ENCODE measurements at places on chromosomes 1 and 21.

DNA sequence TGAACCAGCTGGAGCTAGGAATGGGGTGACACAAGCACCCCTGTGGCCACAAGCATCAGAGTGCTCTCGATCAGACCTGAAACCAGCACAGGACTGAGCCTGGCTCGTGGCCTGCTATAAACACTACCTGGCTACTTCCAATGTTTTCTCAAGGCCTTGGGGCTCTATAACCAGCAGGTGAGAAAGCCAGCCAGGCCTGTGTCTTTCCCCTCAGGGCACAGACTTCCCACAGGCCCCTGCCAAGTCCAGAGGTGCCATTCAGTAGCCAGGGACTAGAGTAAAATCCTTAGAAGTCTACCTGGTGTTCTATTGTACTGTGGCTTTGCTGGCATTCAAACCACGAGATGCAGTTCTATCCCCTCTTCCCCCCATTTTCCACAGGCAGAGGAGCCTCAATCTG is 22.6 kb downstream of the OR2G3 start:
- DNase-seq = no peak

DNA sequence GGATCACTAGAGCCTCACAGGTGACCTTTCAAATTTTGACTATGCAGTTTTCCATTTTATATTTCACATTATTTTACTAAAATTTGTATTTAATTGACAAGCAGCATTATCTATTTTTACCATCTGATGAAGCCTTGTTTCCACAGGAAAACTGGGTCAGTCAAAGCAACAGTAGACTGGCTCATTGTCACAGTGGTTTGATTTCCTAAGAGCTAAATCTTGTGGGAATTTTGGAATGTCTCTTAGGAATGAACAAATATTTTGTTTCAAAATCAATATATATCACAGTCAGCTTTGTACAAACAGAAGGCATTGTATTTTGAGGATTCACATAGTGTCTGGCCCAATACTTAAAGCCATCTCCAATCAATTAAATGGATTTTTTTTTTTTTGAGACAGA is 152.6 kb upstream of the RNPC3 start:
- no peak for DNase-seq

DNA sequence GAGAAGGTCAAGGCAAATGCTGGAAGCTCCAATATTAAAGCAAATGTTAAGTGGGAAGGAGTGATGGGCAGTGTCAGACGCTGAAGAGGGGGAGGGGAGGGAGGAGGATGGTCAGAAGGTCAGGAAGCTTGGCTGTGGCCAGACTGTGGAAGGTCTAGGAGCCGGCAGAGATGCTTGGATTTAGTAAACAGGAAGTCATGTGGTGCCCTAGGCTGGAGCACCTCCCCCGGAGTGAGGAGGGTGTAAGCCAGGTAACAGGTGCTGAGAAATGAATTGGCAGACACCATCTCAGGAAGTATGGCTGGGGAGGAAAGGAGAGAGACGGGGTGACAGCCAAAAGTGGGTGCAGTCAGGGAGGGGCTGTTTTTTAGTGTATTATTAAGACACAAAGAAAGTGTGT is 17.7 kb downstream of the CSMD2 start:
- no peak for DNase-seq

- DNase-seq = no peak
Observed at GRCh38 chr1:47401761-47402160, 14.3 kb upstream of the FOXE3 start.

DNA sequence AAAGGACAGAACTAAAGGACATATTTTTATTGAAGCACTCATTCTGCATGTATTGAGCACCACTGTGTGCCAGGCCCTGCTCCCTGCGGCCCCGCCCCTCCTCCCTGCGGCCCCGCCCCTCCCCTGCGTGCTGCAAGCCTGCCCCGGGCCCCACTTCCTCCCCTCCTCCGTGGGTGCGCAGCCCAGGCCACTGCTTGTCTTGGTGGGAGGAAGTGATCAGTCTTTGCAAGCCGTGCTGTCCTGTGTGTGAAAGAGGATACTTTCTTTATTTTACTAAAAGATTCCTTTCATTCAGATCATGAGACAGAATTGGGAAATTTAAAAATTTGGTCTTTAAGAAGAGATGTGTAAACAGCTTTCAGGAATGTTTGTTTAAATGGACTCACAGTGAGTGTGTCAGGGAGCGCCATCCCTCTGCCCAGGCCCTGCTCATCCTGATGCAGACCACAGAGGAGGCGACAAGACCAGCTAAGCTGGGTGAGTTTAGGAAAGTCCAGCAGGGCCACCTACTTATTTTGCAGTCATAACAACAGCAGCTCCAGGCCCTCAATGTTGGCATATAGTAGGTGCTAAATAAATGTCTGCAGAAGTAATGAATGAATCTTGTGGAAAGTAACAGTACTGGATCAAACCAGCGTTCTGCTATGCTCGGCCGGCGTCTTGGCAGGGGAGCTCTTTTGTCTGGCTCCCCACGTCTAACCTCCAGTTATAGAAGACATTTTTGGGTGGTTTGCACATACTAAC is 88.3 kb upstream of the SELENON start:
- DNase-seq = no peak

DNA sequence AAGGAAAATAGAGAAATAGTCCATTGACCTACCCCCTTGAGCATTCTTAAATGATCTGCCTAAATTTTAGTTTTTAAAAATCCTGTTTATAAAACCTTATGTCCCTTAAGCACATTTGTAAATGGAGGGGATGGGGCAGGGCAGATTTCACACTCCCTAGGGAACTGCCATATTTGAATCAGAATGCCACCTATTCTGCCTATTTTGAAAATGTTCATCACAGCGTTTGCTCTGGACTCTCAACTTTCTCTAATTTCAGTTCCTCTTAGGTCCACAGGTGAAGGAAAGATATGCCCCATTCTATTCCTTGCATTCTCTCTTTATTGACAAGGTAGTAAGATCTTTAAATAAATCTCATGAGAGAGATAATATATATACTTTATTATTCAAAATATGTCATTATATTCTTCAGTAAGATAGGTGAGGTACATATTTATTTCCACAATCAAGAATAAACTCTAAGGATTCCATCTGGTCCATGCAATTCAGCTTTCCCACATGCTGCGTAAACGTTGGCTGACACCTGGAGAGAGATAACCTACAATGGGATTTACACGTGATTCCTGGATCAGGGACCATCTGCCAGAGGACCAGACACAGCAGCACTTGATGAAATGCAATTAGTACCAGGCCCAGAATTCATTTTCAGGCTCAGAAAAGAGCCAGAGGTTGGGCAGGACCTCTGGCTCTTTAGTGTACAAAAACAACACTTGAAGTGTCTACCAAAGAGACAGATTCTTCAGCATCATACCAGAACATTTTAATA is 1.2 kb upstream of the LPGAT1 start:
- DNase-seq = no peak

DNA sequence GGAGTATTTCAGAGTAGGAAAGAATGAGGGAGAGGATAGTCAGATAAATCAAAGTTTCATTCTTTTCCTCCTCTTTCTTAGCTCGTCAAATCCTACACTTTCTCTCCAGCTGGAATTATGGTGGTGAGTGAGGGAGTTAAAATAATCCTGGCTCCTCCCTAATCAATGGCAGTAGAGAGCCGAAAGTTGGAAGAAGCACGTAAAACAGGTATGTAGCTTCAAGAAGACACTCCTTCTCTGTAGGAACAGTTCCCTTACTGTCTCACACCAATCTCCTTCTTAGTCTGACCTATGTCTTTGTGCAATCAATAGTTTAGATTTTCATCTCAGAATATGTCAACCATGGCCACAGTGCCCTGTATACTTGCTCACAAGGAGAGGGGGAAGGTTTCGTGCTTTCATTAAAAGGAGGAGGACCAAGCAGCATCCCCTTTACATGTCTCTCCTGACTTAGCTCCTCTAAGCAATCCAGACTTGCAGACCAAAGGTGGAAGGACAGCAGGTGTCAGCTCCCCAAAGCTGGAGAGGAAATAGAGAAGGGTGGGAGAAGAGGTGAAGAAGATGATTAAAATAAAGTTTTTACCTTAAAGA is 878 bp downstream of the MINDY1 start:
- no peak for DNase-seq

- no peak for DNase-seq
Observed at GRCh38 chr1:88943241-88943640, 49.2 kb downstream of the KYAT3 start.

DNA sequence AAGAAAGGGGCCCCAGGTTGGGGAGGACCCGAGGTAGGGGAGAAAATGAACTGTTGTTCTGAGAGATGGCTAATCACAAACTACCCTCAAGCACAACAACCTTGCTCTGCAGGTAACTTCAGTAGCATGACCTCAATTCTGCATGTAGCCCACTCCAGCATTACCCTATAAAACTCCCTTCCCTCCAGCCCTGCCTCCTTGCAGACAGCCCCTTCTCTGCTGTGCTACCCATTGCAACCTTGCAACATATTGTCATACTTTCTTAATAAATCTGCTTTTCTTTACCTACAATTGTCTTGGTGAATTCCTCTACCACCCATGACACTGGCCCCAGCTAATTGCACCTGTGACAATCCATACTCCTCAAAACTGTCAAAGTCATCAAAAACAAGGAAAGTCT is 428.9 kb downstream of the MATN1 start:
- no peak for DNase-seq

DNA sequence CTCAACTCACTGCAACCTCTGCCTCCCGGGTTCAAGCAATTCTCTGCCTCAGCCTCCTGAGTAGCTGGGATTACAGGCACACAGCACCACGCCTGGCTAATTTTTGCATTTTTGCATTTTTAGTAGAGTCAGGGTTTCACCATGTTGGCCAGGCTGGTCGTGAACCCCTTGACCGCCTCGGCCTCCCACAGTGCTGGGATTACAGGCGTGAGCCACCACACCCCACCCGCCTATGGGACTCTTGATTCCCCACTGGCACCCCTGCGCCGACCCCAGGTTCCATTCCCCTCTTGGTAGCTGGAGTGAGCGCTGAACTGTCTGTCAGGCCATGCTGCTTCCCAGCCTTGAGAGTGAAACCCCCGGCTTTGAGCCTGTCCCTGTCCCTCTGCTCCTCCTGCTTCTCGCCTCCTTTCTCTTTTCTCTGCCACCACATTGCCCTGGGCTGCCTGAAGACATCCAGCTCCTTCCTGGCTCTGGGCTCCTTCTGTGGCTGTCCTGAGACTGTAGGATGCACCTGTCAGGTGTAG is 48.8 kb downstream of the IER5 start:
- DNase-seq = no peak

DNA sequence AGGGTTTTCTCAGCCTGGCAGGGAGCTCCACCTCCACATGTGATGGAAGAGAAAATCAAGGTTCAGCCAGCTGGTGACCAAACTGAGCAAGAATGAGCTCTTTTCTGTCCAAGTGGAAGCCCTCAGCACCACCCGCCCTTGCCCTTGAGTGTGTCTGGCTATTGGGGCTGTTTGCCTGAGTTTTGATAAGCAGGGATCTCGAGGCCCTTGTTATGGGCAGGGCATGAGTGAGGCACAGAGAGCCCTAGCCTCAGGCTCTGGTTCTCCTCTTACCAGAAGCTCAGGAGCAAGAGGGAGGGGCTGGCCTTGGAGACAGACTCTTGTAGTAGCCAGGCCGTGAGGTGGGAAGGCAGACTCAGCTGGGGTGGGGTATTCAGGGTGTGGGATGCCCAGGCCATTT is 37.5 kb upstream of the ARF1 start:
- DNase-seq = no peak

DNA sequence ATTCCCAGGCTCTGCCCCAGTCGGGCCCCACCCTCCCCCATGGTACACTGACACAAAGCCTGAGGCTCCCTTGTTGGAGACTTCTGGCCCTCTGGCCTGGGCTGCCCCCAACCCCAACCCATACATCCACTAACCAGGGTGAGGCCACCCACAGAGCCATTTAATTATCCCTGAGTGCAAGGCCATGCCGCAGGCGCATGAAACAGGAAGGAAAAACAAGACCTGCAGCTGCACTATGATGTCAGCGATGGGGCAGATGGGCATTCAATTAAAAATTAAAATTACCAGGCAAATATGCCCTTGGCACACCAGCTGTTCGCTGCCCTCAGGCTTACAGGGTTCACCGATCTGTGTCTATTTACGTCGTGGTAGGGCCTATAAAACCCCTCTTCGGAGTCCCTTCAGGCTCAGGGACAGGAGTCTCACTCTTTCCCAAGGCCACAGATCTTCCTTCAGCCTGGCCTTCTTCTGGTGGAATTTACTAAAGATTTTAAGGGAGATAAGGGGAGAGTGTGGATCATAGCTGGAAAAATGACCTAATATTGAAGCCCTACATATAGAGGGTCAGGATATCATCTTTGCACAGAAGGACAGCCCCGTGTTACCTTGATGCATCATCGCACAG is 29.6 kb upstream of the RGS16 start:
- no peak for DNase-seq

- no peak for DNase-seq
Observed at GRCh38 chr1:240528591-240528990, 83.4 kb downstream of the GREM2 start.

DNA sequence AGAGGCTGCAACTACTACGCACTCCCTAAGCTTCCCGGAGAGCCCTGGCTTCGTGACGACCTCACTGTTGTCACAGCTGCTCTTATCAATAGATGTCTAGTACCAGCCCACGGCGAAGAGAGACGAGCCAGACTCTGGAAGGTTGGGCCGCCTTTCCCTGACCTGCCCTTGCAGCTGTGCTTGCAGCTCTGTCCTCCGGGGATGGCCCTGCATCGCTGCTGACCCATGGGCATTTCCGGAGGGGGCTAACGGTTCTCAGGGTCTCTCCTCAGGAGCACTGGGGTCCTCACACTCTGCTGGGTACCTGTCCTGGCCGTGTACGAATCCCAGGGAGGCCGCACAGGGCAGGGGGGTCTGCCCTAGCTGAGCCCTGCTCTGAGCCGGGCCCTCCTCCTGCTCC is 93.8 kb upstream of the COL6A1 start:
- DNase-seq = no peak

- DNase-seq = no peak
Observed at GRCh38 chr1:64111787-64112186, 91.6 kb upstream of the UBE2U start.

GRCh38 chr1:42735477-42736105 is 4.4 kb downstream of the CLDN19 start:
- no peak for DNase-seq

DNA sequence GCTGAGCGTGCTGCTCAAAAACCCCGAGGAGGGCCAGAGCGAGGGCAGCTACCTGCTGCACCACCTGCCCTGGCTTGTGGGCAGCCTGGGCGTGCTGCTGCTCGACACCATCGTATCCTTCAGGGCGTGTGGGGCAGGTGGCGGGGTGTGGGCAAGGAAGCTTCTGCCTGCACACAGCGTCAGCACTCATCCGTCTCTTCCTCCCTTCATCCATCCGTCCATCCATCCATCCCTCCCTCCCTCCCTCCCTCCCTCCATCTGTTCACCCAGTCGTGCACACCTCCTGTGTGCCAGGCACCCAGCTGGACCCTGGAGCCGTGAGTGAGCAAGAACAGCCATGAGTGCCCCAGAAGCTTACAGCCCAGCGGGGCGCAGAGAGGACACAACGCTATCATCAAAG is 15.2 kb downstream of the SLC66A1 start:
- DNase-seq = no peak

DNA sequence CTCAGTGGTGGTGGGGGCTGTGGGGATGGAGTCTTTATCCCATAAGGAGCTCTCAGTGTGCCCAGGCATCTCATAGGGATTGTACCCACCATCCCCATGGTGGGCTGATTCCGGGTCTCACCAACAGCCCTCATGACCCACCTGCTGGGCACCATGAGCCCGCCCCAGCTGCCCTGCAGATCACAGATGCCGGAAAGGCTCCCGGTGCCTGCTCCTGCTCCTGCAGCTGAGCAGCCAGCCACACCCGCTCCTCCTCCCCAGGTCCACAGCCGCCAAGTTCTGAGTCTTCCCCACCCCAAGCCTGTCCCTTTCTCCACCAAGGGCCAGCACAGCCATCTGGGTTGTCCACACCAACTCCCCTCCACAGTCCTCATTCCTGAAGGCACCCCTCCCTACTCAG is 15.5 kb upstream of the TSPEAR start:
- DNase-seq = no peak
